ENCODE measurements at places on chromosomes 13 and 19.

DNA sequence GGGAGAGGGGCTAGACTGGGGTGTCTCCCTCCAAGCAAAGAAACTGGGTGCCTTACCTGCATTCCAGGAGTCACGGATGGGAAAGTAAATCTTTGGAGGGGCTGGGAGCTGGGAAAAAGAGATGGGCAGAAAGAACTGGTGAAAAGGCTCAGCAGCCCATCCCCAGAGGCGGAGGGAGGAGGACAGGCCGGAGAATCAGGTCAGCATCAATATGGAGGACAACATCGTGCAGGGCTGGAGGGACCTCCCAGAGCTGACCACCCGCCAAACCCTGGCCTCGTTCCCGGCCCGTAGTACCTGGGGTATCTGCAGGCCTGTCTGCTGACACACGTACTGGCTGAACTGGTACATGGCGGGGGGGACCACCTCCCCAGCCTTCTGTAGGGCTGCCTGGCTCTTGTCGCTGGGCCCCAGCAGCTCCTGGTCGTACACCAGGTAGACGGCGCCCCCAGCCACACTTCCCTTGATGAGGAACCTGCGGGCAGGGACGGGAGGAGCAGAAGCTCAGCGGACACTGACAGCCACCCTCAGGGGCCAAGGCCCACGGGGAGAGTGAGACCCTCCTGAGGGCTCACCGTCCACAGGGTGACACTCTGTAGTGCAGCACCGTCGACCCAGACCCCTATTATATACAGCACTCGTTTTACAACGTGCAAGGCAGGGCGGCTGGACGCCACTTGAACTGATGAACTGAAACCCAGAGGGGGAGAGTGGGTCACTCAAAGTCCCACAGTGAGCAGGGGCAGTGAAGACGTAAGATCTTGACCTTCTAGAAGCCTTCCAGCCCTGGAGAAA, 830 bp downstream of the MICOS13 start:
- DNase-seq, result no peak

GRCh38 chr19:7638802-7639465, 2.0 kb downstream of the STXBP2 start:
- no peak for DNase-seq

GRCh38 chr19:28075229-28075628, 1137.7 kb downstream of the UQCRFS1 start:
- DNase-seq, result no peak

DNA sequence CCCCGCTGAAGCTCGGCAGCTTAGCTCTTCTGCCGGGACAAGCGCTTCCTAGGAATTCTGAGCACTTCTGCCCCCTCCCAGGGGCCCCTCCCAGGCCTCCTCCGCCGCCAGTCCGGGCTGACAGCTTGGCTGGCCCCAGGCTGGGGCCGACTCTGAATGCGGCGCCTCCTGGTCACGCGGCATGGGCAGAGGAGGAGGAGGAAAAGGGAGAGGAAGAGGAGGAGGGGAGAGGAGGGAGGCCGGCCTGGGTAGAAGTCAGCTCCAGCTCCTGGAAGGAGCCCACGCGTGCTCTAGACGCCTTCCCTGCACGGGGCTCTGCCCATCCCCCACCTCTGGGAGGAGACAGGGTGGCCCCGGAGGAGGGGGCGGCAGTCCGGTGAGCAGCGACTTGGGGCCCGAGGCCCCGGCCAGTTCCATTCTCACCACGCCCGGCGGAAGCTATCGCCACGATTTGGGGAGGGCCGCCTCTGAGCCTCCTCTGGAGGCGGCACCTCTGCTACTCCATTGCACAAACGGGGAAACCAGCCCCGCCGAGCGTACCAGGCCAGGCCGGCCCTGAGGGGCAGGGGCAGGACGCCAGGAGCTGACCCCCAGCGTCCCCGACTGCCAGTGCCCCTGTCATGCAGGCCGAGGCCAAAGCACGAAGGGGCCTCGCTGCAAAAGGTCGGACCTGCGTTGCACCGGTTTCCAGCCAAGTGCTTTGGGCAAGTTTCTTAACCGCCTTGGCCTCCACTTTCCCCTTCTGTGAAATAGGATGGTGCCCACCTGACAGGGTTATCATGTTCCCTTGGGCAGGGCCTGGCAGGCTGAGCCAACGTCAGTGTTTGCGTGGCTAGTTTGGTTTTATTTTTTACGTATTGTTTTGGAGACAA, 31.6 kb downstream of the CCNE1 start:
- DNase-seq, result no peak

DNA sequence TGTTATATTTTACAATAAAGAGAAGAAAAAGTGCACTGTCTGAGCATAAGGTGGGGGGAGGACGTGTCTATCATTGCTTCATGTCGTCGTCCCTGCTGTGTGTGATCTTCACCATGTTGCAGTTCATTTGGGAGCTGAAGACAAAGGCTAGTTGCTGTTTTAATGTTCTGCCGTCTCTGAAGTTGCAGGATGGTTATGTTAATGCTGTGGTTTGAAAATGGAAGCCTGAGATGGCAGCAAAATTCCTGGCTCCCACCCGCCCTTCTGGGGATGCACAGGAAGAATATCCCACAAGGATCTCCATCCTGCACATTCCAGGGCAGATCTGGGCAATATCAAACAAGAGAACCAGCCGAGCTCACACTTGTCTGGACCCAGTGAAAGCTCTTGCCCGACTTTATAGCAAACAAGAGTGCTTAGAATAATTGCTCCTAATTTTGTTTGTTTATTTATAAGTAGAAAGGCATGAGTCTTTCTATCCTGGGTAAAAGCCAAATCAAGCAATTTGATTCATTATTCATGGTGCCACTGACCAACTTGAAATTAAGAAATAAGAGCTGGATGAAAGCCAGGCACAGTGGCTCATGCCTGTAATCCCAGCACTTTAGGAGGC, 110.3 kb upstream of the ABCC4 start:
- DNase-seq, result no peak

- DNase-seq, result no peak
Observed at GRCh38 chr19:7328647-7329046, 20.1 kb upstream of the ARHGEF18 start.

- no peak for DNase-seq
Observed at GRCh38 chr19:17418710-17419109, 1.1 kb upstream of the MVB12A start.

- DNase-seq, result no peak
Observed at GRCh38 chr13:85334187-85334586, 465.0 kb downstream of the SLITRK6 start.

DNA sequence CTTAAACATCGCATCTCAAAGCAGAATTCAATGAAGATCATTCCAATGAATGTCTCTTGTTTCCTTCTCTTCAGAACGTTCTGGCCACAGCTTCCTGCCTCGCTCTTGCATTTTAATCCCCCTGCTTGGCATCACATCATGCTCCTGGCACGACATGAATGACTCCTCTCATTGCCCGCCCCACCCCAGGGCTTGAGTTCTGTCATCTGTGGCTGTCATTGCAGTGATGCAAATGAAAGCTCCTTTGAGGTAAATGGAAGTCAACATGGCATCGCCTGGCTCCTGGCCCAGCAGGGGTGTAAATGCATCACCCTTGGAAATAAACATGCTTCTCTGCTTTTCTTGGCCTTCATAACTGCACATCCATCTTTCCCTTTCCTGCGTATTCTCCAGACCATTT, 48.6 kb downstream of the SCEL start:
- no peak for DNase-seq

DNA sequence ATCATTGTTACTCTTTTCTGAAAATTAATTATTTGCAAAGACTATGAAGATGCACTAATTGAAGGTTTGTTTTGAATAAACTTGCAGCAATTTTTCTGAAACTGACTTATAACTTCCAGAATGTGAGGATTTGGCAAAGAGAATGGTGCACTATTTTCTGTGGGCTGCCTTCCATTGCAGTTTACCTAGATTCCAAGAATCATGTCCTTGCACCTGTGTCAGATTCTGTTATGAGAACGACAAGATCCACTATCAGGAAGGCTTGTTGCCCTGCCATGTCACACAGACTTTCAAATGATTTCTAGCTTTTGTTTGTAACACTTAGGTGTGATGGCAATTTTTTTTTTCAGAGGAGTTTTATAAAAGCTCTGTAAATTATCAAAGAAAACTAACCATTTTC, 5.6 kb upstream of the SLAIN1 start:
- DNase-seq, result no peak

GRCh38 chr13:77345150-77345780, 18.4 kb upstream of the MYCBP2 start:
- no peak for DNase-seq

DNA sequence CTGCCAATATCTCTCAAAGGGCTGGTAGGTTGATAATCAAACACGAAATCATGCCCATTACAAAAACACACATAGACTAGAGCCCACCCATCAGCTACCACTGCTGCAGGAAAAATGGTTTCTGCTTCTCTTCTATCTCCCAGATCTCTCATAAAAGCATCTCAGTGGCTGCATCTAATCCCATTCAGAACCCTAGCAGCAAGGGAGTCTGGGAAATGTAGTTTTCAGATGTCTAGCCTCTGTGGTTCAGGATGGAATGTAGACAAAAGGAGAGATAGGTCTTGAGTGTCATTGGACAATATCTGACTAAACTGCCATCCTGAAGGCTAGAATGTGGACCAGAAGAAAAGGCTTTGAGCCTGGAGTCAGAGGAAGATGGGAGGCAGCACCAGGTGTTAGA, 32.1 kb downstream of the RDH8 start:
- DNase-seq, result no peak

DNA sequence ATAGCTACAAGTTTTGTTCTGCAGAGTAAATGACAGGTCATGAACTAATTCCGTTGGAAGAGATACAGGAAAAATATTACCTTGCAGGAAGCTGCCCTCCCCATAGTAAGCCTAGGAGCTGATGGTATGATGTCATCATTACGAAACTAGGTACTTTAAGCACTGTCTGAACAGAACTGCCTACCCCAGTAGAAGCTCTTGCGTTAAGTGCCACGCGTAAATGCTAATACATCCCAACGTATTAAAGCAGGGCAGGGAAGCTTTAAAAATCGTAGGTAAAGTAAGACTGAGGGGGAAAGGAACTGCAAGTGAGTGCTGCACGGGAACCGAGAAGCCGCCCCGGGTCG, 572 bp downstream of the UGGT2 start:
- no peak for DNase-seq

GRCh38 chr19:51468545-51468920, 9.8 kb upstream of the CEACAM18 start:
- DNase-seq, result no peak

DNA sequence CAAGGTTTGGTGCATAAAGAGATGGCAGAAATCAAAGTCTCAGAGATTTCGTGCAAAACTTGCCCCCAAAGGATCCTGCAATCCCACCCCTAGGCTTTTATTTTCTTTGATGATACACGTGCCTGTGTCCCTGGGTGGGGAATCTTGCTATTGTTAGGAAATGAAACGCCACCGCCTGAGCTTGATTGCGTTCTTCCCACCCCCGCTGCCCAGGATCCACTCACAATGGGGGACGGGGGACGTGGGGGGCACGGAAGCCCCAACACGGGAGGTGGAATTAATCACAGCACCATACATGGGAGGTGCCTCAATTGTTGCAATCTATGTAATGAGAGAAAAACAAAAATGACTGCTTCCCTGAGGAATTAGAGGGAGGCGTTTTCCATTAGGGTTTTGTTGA, 39.6 kb downstream of the ZNRF4 start:
- DNase-seq, result no peak

DNA sequence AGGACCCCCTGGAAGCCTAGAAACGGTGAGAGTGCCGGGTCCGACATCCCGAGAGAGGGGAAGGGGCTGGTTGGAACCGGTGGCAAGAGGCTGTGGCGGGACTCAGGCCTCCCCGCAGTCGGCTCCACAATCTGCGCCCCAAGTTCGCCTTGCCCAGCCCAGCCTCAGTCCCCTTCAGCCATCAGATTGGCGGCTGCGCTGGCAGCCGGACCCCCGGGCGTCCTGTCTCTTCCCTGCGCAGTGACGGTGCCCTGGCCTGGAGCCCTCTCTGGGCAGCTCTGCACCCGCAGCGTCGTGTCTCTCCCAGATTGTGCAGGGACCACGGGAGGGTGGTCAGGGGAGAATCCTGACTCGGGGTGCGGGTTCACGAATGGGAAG, 315 bp downstream of the ZNF492 start:
- no peak for DNase-seq

DNA sequence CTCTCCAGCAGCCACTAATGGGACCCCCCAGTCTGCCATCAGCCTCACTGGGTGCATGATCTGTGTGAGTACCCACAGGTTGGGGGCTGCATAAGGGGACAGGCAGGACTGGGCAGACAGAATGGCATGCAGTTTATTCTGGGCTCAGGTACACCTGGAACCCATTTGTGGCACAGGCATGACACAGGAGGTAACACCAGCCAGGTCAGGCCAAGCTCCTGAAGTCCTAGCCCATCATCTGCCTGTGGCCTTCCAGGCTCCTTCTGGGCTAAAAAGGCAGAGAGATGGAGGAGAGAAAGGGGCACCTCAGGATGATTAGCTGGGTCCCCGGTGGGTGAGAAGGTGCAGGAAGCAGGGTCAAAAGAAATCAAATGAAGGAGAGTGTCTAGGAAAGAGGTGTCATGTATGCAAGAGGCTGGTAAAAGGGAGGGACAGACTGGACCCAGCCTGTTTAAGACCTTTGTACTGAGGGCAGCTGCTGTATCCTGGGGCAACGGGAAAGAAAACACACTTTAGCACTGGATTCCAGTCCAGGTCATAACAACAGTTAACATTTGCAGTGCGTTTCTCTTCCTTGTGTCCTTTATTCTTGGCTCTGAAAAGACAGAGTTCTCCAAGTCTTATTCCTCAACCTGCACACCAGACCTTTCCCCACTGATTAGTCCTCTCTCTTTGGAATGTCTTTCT, 20.2 kb upstream of the DGKH start:
- no peak for DNase-seq

- no peak for DNase-seq
Observed at GRCh38 chr19:33665776-33666595, 44.2 kb downstream of the CHST8 start.

GRCh38 chr19:4362831-4363545, 19.6 kb downstream of the MPND start:
- DNase-seq, result no peak

DNA sequence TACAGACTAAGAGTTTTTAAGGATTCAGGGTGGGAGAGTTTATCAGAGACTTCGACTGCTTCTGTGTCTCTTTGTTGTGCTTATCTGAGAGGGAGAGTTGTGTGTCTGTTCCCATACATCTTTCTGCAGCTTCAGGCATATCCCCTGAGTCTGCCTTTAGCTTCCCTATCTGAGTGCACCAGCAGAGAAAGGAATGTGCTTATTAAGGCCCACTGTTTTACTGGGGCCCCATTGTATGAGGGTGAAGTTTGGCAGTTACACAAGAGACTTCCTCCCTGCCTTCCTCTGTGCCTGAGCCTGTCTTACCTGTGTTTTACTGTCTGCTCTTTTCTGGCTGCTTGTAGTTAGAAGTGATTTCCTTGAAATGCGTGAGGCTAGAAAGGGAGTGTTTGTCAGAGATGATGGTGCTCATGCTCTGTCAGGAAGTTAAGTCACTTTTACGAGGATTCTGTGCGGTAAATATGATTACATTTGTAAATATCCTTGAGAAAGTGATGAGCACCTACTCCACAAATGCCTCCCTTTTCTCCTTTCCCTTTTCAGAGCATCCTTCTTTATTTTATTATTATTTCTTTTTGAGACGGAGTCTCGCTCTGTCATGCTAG, 1228.9 kb upstream of the MIR17HG start:
- no peak for DNase-seq

GRCh38 chr19:46784262-46785053, 3.9 kb downstream of the SLC1A5 start:
- DNase-seq, result peak; percentile 40
